ENCODE measurements at places on chromosomes 2 and 18.

DNA sequence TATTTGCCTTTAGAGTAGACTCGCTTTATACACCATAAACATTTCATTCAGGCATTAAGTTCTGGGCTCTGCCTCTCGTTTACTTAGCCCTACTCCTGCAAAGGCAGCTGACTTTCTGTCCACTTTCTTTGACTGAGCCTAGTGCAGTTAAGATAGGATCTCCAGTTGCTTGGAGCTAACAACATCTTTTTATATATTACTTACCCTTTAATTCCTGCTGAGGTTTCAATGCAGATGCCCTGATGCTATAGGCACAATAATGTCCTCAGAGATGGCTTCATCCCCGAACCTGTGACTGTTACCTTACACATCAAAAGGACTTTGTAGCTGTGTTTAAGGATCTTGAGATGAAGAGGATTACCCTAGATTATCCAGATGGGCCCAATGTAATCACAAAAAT, 505.8 kb upstream of the TNP1 start:
- DNase-seq = no peak

DNA sequence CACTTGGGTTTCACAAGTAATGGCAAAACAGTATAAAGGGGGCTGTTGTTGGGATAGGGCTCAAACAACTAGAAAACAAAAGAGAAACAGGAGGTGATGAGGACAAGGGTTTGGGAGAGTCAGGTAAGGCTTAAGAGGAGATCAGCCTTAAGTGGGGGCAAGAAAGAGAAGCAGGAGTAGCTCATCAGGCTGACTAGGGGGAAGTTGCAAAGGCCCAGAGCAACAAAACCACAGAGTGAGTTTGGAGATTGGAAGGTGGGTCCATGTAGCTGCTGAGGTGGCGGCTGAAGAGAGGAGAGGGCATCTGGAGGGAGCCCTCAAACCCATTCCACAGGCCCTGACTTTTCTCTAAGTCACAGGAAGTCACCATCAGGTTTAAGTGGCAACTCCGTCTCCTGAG, 126.0 kb downstream of the MREG start:
- no peak for DNase-seq

DNA sequence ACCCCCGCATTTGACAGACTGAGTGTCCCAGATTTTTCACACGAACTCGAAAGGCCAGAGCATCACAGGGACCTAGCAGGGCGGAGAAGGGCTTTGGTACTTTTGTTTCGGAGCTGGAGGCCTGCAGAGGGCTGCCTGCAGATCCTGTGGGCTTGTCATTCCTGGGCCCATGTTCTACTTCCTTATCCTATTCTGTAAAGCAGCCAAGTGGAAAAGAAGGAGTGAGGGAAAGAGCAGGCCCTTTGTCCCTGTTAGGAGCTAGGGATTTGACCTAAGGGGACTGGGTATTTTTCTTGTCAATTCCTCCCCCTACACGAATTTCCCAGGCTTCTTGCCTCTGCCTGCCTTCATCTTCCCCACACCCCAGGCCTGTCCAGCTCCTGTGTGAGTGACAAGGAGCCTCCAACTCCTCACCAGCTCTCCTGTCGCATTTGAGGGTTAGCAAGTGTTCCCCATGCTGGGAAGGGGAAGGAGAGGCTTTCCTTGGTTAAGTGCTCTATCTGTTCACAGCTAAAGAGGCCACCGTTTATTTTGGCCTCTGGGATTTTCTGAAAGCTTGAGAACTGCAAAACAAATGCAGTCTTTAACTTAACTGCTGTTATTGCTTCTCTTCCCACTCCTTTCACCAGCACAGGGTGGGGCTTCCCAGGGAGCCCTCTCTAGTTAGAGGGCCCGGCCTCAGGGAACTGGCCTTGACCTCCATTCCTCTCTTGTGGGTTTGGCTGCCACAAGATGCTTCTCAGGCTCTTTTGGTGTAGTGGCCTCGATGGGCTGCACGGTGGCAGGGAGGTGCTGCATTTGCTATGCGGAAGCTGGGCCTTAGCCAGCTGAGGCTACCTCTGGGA, 61.2 kb downstream of the SGPP2 start:
- DNase-seq = no peak

GRCh38 chr2:96909611-96910021, 39.7 kb upstream of the SEMA4C start:
- DNase-seq = no peak

GRCh38 chr2:195646424-195646823, 10.6 kb upstream of the SLC39A10 start:
- no peak for DNase-seq

DNA sequence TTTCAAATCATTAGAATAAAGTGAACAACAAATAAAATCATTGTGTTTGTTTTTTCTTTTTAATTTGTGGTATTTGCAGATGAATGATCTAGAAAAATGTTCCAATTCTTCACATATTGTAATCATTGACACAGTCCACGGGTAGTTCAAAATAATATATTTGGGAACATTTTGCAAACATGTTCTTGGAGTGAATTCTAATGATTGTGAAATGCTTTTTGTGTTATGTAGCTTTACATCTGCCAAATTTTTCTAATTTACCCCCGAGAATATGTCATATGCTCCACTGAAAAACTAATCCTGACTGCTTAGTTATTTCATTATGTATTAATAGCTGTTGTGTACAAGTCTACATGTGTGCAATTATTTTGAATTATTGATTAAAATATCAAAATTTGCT, 1468.4 kb upstream of the NXPH2 start:
- no peak for DNase-seq

DNA sequence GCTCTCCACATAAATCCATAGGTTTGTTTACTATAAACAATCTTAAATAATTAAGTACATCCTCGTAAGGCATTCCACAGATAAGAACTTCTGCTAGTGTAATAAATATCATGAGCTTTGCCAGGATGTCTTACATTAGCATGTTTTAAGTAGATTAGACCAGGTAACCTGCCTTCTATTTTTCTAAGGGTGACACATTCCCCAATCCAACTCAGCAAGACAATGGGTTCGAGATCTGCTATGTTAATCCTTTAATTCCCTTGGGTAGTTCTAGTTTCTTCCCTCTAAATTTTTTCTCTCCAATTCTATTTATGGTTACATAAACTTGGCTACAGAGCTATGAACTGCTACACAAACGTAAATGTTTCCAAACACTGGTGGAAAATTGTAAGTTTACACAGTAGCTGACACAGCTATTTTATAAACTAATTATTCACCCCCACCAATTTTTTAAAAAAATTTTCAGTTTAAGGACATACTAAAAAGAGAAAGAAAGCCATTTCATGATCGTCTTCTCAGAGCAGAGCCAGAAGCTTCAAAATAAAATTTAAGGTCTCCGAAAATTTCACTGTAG, 386.5 kb upstream of the SLC39A10 start:
- no peak for DNase-seq

- DNase-seq = no peak
Observed at GRCh38 chr2:120986898-120987650, 251.4 kb downstream of the GLI2 start.

- DNase-seq = no peak
Observed at GRCh38 chr2:197666277-197666676, 9.1 kb downstream of the RFTN2 start.

GRCh38 chr2:36369716-36370115, 14.1 kb downstream of the CRIM1 start:
- DNase-seq = no peak

DNA sequence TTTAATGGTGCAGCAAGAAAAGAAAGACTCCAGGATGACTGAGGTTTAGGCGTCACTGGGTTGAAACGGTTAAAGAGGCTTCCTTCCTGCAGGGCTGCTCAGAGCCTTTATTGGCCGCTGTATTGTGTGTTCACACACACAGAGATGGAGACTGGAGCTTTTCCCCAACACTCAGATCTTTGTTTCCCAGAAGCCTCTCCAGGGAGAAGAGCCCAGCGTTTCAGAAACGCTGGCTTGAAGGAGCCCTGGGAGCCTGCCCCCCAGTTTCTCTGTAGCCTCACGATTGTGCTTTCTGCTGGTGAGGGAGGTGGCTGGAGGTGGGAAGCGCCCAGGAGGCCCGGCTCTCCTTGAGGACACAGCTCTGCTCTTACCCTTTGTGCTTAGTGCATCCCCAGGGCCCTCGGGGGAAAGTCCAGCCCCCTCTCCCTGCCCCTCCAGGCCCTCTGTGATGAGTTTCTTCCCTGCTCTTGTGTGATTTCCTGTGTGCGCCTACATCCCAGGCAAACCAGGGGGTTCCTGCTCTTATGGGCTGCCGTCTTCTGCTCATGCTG, 37.1 kb downstream of the RRM2 start:
- no peak for DNase-seq

DNA sequence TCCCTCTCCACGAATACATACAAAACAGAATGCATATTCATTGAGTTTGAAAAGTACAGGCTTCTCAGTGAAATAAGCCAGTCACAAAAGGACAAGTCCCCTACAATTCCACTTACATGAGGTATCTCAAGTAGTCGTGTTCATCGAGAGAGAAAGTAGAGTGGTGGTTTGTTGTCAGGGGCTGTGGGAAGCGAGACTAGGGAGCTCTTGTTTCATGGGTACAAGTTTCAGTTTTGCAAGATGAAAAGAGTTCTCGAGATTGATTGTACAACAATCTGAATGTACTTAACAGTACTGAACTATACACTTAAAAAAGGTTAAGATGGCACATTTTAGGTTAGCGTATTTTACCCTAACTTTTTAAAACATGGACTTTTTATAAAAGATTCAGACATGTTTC, 71.5 kb upstream of the TTC39C start:
- DNase-seq = no peak

DNA sequence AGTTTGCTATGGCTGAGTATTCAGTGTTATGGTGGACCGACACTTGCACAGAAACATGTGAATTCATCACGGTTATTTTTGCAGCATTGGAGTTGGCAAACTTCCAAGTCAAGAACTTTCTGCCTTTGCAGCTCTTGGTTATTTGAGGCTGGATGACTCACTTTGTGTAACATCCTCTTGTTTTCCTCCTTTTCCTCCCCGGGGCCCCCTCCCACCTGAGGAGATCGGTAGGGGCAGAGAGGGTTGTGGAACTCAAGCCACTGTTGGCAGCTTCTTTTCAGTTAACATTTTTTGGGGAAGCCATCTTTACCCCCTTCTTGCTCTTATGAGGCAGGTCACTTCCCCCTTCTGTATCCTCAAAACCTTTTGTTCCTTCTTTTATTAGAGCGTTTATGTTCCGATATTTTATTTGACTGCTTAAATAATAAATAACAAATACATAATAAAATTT, 48.6 kb downstream of the DDX1 start:
- peak; percentile 63 for DNase-seq

DNA sequence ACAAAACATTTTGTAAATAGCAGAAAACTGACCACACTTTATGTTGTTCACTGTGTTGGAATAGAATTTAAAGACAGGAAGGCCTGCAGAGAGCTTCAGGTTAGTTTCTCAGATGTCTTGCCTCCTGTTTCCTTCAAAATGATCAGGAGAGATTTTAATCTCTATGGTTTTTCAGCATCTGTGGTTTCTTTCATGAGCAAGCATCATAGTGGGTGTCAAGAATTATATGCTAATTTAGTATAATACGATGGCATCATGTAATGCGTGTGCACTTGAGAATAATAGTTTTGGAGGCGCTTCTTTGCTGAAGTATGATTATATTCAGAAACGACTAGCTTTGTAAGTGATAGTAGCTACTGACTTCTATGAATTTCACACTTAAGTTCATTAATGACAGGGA, 149.9 kb downstream of the PLCL1 start:
- DNase-seq = no peak

- no peak for DNase-seq
Observed at GRCh38 chr2:179251870-179252269, 12.8 kb downstream of the SESTD1 start.

DNA sequence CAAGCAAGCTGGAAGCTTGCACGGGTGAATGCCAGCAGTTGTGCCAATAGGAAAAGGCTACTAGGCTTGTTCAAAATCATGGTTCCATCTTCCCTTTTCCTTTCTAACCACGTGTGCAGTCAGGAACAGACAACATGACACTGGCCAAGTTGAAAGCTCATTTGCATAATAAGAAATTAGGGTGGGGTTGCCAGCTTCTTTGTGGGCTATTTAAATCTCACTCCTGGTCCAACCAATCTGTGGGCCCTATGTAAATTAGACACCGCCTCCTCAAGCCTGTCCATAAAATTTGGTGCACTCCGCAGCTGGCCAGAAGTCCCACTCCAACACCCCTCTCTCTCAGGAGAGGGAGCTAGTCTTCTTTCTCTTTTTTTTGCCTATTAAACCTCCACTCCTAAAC, 1948.4 kb upstream of the PIK3C3 start:
- no peak for DNase-seq

DNA sequence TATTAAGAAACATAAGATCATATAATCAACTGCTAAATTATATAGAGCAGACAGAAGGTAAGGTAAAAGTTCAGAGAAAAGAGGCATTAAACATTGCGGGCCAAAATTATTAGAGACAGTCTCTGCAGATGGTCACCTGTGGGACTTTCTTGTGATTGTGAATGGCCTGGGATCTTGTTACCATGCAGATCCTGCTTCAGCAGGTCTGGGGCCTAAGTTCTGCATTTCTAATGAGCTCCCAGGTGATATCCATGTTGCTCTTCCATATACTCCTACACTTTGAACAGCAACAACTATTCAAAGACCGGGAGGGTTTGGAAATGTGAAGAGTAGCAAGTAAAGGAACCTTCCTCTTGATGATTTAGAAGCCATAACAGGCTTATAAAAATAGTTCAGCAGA, 8.5 kb upstream of the ETAA1 start:
- DNase-seq = no peak

DNA sequence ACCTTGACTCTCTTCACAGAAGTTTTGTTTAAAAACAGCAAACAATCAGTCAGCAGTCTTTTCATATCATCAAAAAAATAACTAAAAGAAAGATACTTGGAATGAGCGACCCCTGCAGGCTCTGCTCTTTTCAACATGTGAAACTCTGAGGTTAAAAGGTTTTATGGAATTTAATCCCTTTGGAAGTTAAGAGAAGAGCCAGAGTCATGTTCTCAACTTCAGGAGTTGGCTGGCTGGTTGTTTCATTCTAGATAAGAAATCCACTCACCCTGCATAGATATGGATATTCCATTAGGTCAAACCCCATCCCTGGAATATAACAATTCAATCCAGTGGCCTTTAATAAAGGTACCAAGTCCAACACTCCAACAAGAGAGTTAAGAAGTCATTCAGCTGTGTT, 115.6 kb upstream of the RMDN2 start:
- peak; percentile 62 for DNase-seq

DNA sequence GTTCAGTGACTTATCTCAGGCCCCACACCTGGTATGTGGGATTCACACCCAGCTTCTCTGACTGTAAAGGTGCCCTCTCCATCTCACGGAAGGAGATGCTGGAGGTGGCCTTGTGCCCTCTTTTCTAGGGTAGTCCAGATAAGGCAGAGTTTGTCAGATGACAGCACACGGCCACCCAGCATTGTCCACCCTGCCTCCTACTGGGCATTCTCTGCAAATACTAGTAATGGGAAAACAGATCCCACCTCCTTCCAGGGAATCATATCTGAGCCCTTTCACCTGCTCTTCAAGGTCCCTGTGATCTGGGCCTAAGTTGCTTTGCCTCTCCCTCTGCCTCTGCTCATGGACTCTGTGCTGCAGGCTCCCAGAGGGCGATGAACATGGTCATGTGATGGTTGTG, 214.7 kb downstream of the CLIP4 start:
- no peak for DNase-seq

Measured in EL (cell line).